ENCODE measurements at places on chromosomes 1 and 21. TPM values are rescaled to one million over a fixed set of nuclear protein-coding genes. Genes with fewer than 3 reads are reported as not detected.
A peak's percentile ranks its signal among the peaks of the same experiment; 100 is the strongest.

DNA sequence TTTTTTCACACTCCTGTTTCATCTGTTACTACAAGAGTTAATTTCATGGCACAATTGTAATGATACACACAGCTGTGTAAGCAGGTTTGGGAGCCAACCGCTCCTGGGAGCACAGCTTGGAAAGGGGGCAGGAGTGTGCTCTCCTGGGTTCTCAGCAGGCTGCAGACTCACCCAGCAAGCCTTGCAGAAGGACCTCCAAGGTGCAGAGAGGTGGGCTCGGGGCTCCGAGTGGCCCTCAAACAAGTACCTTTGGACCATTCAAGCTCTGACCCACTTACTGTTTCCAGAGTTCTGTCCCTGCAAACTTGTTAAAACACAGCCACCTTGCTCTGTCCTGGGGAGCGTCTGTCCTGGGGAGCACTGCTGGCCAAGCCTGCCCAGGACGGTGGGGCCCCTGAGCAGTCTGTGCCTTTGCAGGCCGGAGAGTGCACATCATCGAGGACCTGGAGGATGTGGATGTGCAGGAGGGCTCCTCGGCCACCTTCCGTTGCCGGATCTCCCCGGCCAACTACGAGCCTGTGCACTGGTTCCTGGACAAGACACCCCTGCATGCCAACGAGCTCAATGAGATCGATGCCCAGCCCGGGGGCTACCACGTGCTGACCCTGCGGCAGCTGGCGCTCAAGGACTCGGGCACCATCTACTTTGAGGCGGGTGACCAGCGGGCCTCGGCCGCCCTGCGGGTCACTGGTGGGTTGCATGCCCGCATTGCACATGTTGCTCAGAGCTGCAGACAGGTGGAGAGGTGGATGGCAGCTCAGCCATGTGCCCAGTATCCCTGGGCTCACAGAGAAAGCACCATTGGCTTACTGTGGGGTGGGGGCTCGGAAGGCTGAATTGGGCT is 78.0 kb downstream of the OBSCN start:
- no peak for DNase-seq

The STYXL2 gene
- not detected for total RNA-seq

GRCh38 chr1:108590957-108591356 is 31.1 kb downstream of the EEIG2 start:
- no peak for DNase-seq

DNA sequence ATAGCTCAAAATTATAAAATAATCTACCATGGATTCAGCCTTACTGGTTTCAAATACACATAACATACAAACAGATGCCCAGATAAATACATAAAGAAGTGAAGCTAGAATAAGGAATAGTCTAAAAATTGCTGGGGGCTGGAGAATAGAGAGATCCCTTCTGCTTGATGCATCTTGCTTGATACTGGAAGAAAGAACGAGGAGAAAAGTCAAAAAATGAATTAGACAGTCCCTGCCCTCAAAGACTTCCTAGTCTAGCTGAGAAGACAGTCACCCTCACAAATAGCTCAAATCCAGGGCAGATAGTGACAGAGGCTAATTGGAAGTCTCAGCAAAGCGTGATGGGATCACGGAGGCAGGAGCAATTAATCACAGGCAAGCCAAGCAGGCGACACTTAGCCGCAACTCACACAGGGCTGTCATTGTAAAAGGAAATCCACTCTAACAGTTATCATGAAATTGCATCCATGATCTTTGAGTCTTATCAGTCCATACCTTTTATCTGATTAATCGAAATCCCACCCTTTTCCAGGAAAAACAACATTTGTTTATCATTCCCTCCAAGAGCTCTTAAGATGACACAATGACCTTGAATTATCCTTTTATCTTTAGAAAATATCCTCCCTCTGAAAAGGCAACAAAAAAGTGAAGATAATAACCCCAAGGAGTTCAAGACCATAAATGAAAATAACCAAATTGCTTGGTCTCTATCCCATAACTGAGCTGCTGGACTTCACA is 59.7 kb upstream of the TIAM1 start:
- no peak for DNase-seq

The KCNE2 gene
- total RNA-seq = not detected

GRCh38 chr1:59116920-59117542 is 179.9 kb upstream of the FGGY start:
- DNase-seq = no peak

The MEX3A gene
- total RNA-seq = 0.23 TPM

DNA sequence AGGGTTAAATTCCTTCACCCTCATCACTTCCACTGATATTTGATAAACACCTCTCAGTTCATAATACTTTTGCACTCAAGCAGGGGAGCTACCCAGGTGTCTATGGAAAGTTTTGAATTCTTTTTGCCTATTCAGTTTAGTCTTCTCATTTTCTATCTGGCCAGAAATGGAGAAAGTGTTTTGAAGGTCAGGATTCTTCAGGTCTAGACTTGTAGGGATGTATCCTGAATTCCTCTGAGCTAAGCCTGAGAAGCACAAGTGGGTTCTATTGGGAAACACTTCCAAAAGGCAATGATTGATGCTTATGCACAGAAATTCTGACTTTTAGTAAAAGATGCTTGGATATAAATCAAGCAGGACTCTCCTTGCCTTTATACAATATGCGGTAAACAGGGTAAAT is 217.8 kb upstream of the HOOK1 start:
- DNase-seq = no peak

GRCh38 chr1:234279021-234279420 is 94.2 kb upstream of the COA6 start:
- no peak for DNase-seq

DNA sequence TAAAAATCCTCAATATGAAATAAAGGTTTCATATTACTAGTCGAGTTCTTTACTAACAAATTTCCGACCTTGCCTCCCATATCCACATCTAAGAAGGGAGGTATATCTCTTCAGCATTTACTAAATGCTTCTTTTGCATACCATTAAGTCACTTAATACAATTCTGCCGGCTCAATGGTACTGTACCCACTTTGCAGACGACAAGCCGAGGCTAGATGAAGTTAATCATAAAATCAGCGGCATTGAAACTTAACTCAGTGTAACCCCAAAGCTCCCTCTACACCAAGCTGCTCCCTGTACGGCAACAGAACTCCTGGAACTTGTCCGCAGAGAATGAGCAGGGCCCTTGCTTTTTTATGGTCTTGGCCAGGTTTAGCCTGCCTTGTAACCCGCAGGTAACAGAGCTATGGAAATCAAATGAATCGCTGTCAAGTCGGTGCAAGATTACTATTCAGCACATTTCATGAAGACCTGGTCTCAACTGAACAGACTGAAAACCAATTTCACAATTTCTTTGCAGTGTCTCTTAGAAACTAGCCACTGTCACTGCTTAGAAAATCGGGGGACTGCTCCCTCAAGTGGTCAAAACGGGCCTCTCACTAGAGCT is 738 bp downstream of the INTS7 start:
- DNase-seq = no peak

DNA sequence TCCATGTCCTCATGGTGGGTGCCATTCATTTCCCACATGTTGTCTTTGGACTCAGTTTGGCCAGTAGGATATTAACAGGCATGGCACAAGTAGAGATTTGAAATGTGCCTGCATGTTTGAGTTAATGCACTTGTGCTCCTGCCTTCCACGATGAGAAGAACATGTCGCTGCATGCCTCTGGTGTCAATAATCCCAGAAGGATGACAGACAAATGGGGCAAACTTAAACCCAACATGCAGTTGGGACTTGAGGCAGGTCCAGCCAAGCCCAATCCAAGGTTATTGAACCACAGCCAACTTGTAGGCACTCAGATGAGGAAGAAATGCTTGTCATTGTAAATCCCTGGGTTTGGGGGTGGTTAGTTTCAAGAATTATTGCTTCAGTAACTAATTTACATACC is 174.6 kb downstream of the TRIM33 start:
- DNase-seq = no peak

The CDK18 gene
- total RNA-seq = 1.9 TPM

- DNase-seq = no peak
Observed at GRCh38 chr1:220872296-220872695, 6.9 kb upstream of the HLX start.

GRCh38 chr1:214923278-214923915 is 159.1 kb upstream of the KCNK2 start:
- no peak for DNase-seq

DNA sequence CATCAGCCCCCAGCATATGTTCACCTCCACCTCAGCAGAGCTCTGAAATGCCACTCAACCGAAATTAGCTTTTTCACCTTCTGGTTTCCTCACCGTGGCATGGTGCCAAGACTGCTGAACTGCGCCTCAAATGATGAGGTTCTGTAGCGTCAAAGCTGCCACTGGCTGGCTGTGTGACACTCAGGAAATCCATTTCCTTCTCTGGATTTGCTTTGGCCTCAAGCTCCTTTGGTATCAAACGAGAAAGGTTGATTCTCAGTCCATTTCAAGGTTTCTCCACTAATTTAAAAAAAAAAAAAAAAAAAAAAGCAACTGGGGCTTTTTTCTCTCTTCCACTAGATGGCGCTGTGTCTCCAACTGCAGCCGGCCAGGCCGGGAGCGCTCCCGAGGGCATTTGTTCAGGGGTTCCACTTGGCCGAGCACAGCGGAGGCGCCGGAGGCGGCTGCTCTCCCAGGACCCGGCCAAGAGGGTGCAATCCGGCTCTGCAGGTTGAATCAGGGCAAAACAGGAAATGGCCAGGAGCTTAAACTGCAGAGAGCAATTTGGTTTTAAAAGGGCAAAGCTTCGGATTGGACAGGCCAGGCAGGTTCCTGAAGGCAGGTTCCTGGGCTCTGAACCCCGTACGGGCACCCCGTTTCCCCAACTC is 26.5 kb upstream of the PLA2G2C start:
- DNase-seq = peak; percentile 35

- no peak for DNase-seq
Observed at GRCh38 chr21:35565204-35565611, 495.1 kb downstream of the SETD4 start.

- no peak for DNase-seq
Observed at GRCh38 chr1:193111641-193112090, 6.5 kb upstream of the GLRX2 start.

The GRHL3 gene
- not detected for total RNA-seq

DNA sequence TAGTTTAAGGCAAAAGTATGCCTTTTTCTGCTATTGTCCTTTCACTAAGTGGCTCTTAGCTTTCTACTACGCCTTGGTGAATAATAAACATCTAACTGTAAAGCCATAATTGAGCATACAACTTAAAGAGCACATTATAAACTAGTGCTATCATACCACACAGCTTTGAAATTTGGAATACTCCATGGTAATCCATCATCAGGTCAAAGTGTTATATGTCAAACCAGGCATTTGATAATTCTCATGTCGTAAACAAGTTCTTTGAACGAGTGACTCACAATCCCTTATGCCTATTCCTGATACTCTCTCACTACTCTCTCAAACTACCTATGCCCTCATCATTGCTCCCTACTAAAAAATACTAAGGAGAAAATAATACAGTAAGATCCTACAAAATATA is 60.3 kb upstream of the FMN2 start:
- no peak for DNase-seq

The CCDC185 gene
- total RNA-seq = not detected

- no peak for DNase-seq
Observed at GRCh38 chr1:60848583-60849188, 233.7 kb upstream of the NFIA start.

The ILDR2 gene
- total RNA-seq = 0.13 TPM

- DNase-seq = peak; percentile 11
Observed at GRCh38 chr1:46487818-46488218, 1.8 kb upstream of the DMBX1 start.

The LCE6A gene
- total RNA-seq = not detected

- no peak for DNase-seq
Observed at GRCh38 chr1:169779150-169779549, 15.6 kb downstream of the METTL18 start.

The MTARC1 gene
- 0.03 TPM for total RNA-seq

The PTGS2 gene
- total RNA-seq = 0.38 TPM

The OSCP1 gene
- total RNA-seq = 0.68 TPM

The NCAM2 gene
- not detected for total RNA-seq

GRCh38 chr1:4594286-4594991 is 60.0 kb upstream of the AJAP1 start:
- no peak for DNase-seq

The AMY2A gene
- total RNA-seq = 0.98 TPM

DNA sequence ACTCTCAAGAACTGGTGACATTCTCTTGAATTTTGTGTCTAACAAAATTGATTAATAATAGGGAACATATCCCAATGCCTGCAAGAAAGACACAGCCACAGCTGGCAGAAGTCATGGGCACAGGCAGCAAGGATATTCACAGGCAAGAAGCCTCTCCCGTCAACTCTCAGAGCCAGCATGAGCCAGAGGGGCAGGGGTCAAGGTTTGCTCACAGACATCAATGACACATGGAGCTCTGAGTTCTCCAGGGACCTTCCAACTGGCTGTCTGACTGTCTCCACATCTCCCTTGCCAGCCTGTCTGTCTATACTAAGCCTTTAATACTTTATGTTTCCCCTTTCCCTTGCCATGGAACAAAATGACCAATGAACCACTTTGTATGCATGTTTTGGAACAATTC is 101.5 kb upstream of the RAB4A start:
- no peak for DNase-seq

The TMPRSS2 gene
- total RNA-seq = 0.53 TPM

- no peak for DNase-seq
Observed at GRCh38 chr1:81540216-81540615, 260.5 kb upstream of the ADGRL2 start.

The KRTAP10-9 gene
- not detected for total RNA-seq

GRCh38 chr1:226350519-226350865 is 41.5 kb upstream of the LIN9 start:
- no peak for DNase-seq

GRCh38 chr1:66617362-66618184 is 83.6 kb downstream of the SGIP1 start:
- no peak for DNase-seq

GRCh38 chr1:152047730-152048415 is 11.1 kb upstream of the S100A11 start:
- DNase-seq = peak; percentile 78

GRCh38 chr1:12677565-12677964 is 33.7 kb downstream of the AADACL4 start:
- no peak for DNase-seq

DNA sequence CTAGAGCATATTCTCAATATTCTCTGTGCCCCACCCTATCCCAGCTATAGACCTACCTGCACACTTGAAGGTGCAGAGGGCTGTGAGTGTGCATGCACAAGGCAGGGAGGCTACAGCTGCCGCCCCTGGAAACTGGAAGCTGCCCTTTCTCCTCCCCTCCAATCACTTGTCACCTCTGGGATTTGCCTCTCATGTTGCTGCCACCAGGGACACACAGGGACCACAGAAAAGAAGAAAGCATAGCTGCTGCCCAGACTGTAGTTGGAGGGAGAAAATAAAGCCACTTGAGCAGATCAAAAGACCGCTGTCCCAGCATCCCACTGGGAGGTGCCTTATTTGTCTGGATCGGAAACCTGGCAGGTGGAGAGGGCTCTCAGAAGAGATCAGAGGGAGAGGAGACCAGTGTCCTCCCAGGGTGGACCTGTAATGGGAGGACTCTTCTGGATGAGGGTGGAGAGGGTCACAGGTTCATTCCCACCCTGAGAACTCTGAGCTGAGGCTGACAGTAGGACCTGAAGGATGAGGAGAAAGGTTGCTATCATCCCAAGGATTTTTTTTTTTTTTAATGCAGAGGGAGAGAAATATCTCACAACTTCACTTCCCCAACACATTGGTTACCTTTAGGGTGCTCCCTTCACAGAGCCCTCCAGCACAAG is 7.6 kb upstream of the INPP5B start:
- no peak for DNase-seq

- DNase-seq = no peak
Observed at GRCh38 chr1:197768014-197768805, 7.1 kb downstream of the DENND1B start.

GRCh38 chr1:164609089-164609488 is 50.1 kb downstream of the PBX1 start:
- DNase-seq = no peak

All from T-cell (primary cell).